ENCODE measurements at places on chromosomes 2 and 18.
A peak's percentile ranks its signal among the peaks of the same experiment; 100 is the strongest.

- no peak for DNase-seq
These were observed 277.7 kb upstream of the FBXO11 start for GRCh38 chr2:48183991-48184390.

- DNase-seq, result peak; percentile 43
These were observed 1822.6 kb downstream of the SUCLG1 start for GRCh38 chr2:82636402-82637020.

DNA sequence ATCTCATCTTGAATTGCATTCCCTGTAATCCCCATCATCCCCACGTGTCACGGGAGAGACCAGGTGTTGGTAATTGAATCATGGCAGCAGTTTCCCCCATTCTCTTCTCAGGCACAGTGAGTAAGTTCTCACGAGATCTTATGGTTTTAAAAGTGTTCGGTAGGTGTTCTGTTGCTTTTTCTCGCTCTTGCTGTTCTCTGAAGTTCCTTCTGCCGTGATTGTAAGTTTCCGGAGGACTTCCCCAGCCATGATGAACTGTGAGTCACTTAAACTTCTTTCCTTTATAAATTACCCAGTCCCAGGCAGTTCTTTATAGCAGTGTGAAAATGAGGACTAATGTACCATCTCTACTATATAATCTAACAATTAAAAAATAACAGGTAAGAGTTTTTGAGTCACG, 409.9 kb upstream of the NRXN1 start:
- DNase-seq, result no peak

GRCh38 chr2:4937550-4937949, 754.6 kb upstream of the SOX11 start:
- DNase-seq, result no peak

GRCh38 chr2:32425719-32426141, 68.9 kb downstream of the BIRC6 start:
- DNase-seq, result peak; percentile 73

DNA sequence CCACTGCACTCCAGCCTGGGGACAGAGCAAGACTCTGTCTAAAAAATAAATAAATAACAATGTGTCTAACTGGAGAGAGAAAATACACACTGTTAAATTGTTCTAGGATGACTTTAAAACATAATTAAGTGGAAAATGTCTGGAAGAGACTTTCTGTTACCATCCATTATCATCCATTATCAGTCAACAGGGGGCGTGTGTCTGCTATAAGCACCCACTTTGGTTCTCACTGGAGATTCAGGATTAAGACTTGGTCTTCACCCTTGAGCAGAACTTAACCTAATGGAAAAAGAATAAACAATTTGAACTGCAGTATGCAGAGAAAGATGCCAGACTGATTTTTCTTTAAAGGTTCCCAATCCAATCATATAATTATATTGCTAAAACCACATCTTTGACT, 999.8 kb upstream of the GYPC start:
- no peak for DNase-seq

Measured in fibroblast of gingiva (primary cell).